ENCODE measurements at places on chromosomes 5 and 9.

GRCh38 chr9:761793-762560, 79.5 kb upstream of the DMRT1 start:
- no peak for DNase-seq

GRCh38 chr5:157463621-157464518, 3.9 kb downstream of the NIPAL4 start:
- no peak for DNase-seq

GRCh38 chr9:72524820-72525540, 3.6 kb downstream of the TMC1 start:
- DNase-seq, result no peak

- no peak for DNase-seq
These were observed 52.1 kb upstream of the CEMIP2 start for GRCh38 chr9:71820403-71820921.
